GDM1 (cell line): ENCODE measurements at places on chromosomes 7 and 10.

DNA sequence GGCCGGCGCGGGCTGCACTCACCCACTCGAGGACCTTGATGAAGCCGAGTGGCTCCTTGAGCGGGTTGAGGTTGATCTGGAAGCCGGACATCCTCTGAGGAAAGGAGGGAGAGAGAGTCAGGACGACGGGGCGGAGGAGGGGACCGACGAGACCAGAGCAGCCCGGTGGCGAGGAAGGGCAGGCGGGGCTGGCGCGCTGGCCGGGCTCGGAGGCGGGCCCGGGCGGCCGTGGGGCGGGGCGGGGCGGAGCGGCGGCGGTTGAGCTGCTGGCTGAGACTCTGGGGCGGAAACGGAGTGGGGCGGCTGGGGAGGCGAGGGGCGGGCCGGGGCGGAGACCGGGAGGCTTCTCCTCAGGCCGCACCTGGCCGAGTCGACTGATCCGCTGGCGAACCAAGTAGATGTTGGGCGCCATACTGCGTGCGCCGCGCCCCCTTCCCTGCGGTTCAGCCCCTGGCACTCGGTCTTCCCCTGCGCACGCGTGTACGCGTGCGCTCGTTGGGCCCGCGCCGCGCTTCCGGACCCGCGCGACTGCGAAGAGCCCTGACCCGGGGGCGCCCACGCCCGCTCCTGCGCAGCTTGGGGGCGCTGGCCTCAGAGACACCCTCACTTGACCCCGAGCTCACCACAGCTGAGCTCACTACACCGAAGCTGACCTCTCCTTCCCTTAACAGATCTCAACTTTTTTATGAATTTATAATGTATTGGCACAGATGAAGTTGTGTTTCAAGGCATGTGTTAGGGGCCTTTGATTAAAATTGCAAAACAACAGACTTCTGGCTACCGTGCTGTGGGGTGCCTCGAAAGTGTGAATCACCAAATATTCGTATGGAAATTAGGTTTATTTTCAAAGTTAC, at the start of gene SYPL1:
Gene SYPL1 (minus strand): TSS at position 195 of the 854 bp plus-strand sequence. CDS start 104 bp downstream, at position 91.
- peak; percentile 97 for DNase-seq

DNA sequence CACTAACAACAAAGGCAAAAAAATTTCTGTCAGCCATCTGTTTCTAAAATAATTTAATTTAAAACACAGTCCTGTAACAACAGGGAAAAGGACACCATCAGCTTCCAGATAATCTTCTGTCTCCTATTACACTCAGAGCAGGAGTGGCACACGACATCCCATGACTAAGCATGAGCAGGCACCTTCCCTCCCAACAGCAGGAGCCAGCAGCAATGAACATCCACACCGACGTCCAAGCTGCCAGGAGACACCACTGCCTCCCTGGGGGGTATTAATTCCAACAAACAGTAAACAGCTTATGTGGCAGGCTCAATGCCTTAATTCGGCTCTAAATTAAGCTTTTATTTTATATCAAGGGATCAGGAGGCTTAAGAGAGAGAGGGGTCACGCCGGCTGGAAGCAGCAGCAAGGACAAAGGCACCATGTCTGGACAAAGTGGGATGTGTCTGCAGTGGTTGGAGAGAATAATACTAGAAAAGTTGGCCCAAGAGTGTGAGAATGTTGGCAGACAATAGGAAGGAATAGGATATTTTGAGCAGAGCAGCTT, 45.7 kb downstream of the KIAA1549 start:
- DNase-seq, result no peak

- no peak for DNase-seq
These were observed 24.4 kb downstream of the ASNS start for GRCh38 chr7:97847791-97848190.

- no peak for DNase-seq
These were observed 15.4 kb upstream of the PCLO start for GRCh38 chr7:83178066-83178465.

GRCh38 chr10:52111101-52111891, 202.8 kb upstream of the DKK1 start:
- no peak for DNase-seq

DNA sequence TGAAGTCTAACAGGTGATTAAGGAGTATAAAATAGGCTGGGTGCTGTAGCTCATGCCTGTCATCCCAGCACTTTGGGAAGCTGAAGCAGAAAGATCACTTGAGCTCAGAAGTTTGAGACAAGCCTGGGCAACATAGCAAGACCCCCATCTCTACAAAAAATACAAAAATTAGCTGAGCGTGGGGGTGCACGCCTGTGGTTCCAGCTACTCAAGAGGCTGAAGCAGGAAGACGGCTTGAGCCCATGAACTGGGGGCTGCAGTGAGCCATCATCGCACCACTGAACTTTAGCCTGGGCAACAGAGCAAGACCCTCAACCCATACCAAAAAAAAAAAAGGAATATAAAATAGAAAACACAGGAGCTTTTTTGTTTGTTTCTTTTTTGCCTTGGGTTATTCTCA, 47.4 kb downstream of the DCLRE1A start:
- DNase-seq, result no peak

- DNase-seq, result no peak
These were observed 19.6 kb upstream of the CNTNAP2 start for GRCh38 chr7:146096994-146097393.

- DNase-seq, result no peak
These were observed 179.3 kb downstream of the NPSR1 start for GRCh38 chr7:34837316-34837715.

GRCh38 chr7:24197852-24198251, 86.1 kb upstream of the NPY start:
- DNase-seq, result no peak

GRCh38 chr10:21401196-21401595, 124.3 kb downstream of the SKIDA1 start:
- DNase-seq, result no peak

- DNase-seq, result peak; percentile 18
These were observed 21.4 kb upstream of the GSDME start for GRCh38 chr7:24778543-24779282.

- peak; percentile 41 for DNase-seq
These were observed 488 bp downstream of the ARMC10 start for GRCh38 chr7:103075337-103075918.

DNA sequence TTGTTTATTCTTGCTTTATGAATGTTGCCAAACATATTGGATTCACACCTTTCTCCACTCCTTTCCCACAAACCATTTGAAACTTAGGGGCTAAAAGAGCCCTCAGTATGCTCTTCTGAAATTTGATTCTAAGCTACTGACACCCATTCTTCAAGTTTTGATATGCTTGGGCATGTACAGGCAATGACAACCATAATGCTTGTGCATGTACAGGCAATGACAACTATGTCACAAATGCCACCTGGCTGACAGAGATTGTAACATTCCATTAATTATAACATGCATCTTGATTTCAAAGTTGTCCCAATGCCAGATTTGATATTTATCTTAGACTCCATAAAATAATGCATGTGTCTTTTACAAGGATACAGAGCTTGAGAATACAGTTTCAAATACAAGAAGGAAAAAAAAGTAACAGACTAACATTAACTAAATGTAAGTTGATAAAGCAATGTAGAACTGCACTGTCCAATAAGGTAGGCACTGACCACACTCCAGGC, 17.5 kb upstream of the CDK1 start:
- no peak for DNase-seq

GRCh38 chr10:102419269-102420180, 940 bp upstream of the PSD start:
- DNase-seq, result peak; percentile 43

DNA sequence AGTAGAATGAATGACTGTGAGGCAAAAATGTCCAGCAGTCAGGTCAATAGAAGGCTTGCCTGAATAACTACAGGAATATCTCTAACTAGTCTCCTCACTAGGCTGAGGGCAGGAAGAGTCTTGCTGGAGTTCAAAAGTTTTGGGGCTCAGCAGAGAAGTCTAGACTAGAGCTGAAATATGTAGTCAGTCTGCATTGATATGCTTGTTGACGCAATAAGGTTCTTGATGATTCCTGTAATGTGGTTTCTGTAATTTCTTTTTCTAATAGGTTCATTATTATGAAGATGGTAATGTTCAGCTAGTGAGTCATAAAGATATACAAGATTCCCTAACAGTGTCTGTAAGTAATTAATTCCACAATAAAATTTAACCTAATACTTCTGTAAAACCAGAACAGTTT, 41.5 kb upstream of the ST7 start:
- DNase-seq, result no peak

- DNase-seq, result no peak
These were observed 192.3 kb downstream of the EMX2 start for GRCh38 chr10:117734731-117735405.

DNA sequence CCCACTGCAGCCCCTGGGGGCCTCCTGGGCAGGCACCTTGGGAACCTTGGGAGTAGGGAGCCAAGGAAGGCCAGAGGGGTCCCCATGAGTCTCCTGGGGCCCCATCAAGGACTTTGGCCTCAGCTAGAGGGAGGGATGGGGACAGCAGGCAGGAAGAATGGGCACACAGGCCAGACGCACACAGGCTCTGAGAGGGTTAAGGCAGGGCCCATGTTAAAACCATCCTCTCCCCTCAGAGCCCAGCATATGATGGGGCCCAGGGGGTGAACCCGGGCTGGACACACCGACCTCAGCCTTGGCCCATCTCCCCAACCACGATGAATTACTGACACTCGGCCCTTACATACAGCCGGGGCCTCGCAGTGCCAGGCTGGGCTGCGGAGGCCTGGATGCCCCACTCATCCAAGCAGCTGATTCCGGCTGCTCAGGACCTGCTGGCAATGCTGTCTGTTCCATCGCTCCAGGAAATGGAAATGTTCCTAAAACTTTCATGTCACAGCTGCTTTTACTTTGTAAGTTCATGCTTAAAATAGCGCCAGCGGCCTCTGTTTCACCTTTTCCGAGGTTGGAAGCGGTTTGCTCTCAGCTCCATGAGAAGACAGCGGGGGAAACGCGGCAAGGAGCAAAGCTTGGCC, 17.3 kb upstream of the INPP5A start:
- no peak for DNase-seq

- DNase-seq, result no peak
These were observed 247.5 kb upstream of the GALNT17 start for GRCh38 chr7:70884440-70884764.

- DNase-seq, result no peak
These were observed 71.4 kb downstream of the FGFR2 start for GRCh38 chr10:121526801-121527221.

GRCh38 chr7:25953859-25954258, 198.1 kb upstream of the NFE2L3 start:
- no peak for DNase-seq

GRCh38 chr10:129854796-129855705, 109.0 kb downstream of the EBF3 start:
- no peak for DNase-seq

DNA sequence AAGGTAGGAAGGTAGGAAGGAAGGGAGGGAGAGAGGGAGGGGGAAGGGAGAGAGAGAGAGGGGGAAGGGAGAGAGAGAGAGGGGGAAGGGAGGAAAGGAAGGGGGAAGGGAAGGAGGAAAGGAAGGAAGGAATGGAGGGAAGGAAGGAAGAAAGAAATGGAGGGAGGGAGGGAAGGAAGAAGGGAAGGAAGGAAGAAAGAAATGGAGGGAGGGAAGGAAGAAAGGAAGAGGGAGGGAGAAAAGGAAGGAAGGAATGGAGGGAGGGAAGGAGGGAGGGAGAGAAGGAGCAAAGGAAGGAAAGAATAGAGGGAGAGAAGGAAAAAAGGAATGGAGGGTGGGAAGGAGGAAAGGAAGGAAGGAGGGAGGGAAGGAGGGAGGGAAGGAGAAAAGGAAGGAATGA, 176.4 kb upstream of the PTER start:
- DNase-seq, result no peak

- DNase-seq, result no peak
These were observed 71.9 kb downstream of the MKI67 start for GRCh38 chr10:128054163-128054970.

DNA sequence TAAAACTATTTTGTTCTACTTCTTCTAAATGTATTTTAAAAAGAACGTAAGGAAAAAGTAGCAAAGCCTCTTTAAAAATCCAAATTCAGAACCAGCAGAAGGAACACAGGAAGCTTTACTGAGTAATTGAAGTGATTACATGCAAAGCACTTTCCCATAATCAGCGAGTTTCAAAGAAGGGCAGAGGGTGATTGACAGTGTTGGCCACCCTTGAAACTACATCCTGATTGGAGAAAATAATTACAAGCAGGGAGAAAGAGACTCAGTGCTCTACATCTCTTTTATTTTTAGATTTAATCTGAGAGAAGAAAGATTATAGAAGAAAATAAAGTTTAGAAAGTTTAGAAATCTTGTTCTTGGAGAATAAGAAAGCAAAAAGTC, 20.3 kb upstream of the HGF start:
- no peak for DNase-seq

- no peak for DNase-seq
These were observed 54.4 kb downstream of the RAMP3 start for GRCh38 chr7:45211958-45212357.

- DNase-seq, result no peak
These were observed 38.0 kb downstream of the ZNF777 start for GRCh38 chr7:149422914-149423301.

DNA sequence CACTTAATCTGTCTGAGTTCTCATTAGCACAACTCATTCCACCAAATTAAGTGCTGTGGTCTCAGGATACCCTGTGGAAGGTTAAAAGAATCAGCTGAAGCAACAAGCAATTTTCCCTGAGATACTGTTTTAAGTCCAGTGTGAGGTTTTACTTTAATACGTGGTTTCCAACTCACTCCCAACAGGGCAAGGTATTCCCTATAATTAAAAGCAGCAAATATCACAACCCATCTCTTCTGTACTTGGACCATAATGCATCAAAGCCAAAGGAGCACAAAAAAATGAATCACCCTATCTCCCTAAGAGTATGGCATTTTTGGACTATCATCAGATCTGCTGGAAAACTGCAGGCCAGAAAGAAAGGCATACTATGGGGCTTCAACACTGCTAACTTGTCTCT, 4.9 kb downstream of the CADPS2 start:
- no peak for DNase-seq

GRCh38 chr7:101924171-101924570, 106.7 kb downstream of the CUX1 start:
- no peak for DNase-seq
